ENCODE measurements at places on chromosomes 3 and 15.

GRCh38 chr15:79724804-79725203 is 172.0 kb downstream of the MTHFS start:
- DNase-seq: no peak

DNA sequence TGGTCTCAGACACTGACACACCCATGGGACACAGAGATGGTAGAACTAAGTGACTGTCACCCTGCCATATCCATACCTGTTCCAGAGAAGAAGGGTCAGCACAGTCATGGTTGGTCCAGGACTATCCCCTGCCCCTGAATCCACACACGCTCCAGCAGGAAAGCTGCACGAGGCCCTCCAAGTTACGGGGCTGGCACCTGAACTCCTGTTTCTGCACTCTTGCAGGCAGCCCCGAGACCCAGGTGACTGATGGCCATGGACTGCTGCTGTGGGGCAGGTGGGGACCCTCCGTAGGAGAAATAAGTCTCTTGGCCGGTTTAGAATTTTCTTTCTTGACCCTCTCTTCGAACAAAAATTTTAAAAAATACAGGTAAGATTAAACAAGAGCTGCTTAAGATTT is 30.6 kb downstream of the CHDH start:
- no peak for DNase-seq

- no peak for DNase-seq
Observed at GRCh38 chr3:110383356-110383755, 688.3 kb upstream of the NECTIN3 start.

DNA sequence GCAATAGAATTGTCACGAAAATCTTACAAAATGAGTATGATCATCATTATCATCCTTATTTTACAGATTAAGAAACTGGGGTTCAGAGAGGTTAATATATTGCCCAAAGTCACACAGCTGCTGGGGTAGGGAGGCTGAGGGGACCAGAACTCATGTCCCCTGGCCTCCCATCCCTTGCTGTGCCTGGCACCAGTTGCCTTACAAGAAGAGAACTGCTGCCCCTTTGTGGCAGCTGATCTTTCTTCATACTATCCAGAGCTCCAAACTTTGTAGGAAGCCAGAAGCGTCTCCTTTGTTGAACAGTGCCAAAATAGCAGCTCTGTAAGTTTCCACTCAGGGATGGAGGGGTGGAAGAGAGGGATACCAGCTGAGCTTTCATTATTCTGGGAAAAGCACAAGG is 236.8 kb upstream of the TBC1D5 start:
- DNase-seq: no peak
